ENCODE measurements at places on chromosomes 13 and 19.
A peak's percentile ranks its signal among the peaks of the same experiment; 100 is the strongest.

- no peak for DNase-seq
These were observed 762.2 kb downstream of the EFNB2 start for GRCh38 chr13:105773241-105773640.

- DNase-seq = peak; percentile 16
These were observed 13.8 kb upstream of the PTPRS start for GRCh38 chr19:5354403-5354802.

- DNase-seq = peak; percentile 35
These were observed 14.2 kb downstream of the FBXO46 start for GRCh38 chr19:45716359-45717130.

- DNase-seq = no peak
These were observed 36.3 kb downstream of the TRPM4 start for GRCh38 chr19:49193822-49194394.

- DNase-seq = no peak
These were observed 681 bp downstream of the ZNF837 start for GRCh38 chr19:58380037-58380661.

GRCh38 chr13:59891053-59891452 is 272.7 kb downstream of the DIAPH3 start:
- DNase-seq = no peak
